ENCODE measurements at places on chromosomes 7 and 10.

DNA sequence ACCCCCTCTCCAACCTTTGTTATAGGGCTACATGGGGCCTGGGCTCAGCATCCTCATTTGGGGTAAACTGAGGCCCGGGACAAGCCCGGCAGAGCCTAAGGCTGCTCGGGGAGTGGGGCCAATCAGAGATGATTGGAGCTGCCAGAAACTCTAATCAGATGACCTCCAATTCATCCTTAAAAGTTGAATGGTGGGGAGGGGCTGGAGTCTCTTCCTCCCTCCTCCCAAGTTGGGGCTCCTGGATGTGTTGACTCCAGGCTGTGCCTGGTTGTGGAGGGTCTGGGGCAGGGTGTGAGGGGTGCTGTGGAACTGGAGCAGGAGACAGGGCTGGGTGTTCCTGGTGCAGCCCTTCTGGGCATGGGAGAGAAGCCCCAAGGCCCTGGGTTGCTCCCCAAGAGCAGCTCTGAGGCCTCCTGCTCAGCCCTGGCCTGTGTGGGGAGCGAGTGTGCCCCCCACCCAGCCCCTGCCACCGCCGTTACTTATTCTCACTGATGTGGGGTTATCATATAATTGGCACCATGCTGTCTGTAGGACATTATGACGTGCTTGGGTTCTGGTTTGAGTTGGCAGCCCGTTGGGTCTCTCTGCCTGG is 2.2 kb downstream of the BHLHA15 start:
- DNase-seq: no peak

DNA sequence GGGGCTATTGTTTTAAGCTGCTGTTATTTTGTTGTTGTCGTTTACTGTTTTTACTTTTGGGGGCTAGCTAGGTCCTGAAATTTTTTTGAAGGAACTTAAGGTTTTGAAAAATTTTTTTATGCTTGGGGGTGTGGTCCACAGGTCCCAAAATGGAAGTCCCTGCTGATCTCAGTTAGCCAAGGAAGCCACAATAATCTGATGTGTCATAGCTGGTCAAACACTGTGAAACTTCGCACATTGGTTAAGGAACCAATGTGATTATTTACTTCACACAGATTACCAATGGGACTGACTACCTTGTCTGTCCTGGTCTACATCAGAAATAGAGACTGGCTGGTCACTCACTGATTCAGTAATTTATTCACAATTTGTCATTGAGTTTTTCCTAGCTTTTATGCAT is 29.5 kb upstream of the HYCC1 start:
- no peak for DNase-seq

DNA sequence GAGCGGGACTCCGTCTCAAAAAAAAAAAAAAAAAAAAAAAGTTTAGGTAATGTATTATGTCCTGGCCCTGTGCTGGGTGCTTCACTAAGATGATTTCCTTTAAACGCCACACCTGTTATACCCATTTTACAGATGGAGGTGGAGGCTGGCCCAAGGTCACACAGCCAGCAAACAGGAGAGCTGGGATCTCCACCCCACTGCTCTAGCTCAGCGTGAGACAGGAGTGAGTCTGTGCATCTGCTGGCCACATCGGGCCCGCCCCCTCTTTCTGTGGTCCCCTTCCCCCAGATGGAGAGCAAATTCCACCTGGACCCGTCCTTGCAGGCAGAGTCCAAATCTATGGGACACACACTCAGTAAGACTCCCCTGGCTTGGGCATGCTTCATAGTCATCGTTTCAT is 51.0 kb downstream of the LHPP start:
- DNase-seq: no peak

DNA sequence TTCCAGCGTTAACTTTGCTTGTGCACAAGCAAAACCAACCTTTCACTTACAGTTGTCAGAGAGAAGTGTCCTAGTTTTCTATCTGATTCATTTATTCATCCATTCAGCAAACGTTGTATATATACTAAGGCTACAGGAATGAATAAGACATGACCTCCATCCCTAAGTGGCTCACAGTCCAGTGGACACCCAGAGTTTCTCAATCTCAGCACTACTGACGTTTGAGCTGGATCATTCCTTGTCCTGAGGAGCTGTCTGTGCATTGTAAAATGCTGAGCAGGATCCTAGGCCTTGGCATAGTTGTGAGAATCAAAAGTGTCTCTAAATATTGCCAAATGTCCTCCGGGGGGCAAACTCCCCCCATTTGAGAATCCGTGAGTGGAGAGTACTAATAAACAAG is 166.7 kb upstream of the PRKCQ start:
- no peak for DNase-seq

DNA sequence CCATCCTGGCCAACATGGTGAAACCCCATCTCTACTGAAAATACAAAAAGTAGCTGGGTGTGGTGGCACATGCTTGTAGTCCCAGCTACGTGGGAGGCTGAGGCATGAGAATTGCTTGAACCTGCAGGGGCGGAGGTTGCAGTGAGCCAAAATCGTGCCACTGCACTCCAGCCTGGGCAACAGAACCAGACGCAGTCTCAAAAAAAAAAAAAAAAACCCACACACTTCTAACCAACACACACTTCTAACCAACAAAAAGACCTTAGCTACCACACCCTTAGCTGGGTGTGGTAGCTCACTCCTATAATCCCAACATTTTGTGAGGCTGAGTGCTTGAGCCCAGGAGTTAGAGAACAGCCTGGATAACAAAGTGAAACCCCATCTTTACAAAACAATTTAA is 33.9 kb upstream of the SPOCK2 start:
- DNase-seq: no peak
